Central memory CD4-positive, alpha-beta T cell (primary cell): ENCODE measurements at places on chromosomes 2 and 18.

DNA sequence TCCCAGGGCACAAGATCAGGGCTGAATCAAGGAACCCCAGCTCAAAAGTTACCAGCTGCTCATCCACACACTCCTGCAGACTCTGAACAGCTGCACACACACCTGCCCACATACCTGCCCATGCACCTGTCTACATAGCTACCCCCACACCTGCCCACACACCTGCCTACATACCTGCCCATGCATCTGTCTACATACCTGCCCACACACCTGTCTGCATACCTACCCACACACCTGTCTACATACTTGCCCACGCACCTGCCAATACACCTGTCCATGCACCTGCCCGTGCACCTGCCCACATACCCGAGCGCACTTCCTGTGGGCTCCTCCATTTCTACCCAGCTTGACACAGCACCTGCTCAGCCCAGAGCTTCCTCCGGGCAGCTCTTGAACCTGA is 122.8 kb upstream of the AGAP1 start:
- no peak for DNase-seq

DNA sequence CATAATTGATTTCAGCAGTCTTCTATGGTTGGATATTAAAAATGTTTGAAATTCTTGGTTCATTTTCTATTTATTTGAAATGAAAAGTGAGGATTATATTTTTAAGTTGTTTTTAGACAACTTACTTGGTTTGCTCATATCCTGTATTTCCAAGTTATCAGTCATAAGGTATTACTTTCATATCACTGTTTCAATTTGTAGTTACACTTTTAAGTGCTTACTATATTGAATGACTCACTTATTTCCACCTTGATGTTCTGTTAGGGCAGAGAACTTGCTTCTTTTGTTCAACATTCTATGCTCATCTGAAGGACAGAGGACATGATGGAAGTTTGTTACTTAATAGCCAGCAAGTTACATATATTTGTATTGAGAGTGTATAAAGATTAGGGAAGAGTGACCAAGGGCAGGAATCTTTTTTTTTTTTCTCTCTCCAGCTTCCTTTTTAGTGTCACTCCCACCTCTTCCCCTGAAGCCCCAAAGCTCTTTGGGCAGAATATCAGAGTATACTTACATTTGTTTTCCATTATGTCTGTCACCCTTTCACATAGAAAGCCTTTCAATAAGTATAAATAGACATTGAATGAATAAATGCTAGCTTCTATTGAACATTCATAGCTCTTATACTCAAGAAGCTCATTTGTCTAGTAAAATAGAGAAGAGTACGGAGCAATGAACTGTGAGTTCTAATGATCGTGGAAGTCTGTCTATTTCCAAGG is 28.1 kb downstream of the PIK3C3 start:
- DNase-seq: no peak

GRCh38 chr2:42917425-42917927 is 125.1 kb upstream of the HAAO start:
- DNase-seq: no peak

GRCh38 chr18:62867534-62867933 is 152.2 kb downstream of the PHLPP1 start:
- no peak for DNase-seq

DNA sequence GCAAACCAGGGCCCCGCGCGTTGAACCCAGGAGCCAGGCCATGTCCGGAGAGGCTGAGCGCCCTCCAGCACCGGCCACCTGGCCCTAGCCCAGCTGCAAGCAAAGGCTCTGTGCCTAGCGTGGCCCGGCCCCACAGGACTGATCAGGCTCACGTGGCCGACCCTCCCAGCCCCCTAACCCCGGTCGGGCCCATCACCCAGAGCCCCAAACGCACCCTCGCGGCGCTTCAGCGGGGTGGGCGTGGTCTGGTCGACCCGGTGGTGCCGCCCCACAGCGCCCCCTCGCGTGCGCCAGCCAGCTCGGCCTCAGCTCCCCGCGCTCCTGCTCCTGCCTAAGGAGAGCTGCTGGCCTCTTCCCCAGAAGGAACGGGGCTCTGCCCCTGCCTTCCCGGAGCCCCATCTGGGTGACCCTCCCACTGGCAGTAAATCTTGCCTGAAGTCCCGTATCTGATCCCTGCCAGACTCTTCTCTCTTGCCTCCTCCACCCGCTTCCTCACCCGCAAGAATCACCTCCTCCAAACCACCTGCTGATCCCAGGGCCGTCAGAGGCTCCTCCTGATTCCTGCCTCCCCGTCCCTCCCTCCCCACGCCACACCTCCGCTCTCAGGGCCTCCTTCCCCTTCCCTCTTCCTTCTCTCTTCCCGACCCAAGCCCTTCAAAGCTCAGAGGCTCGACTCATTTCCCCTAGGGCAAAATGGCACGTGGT is 12.3 kb upstream of the TEX51 start:
- no peak for DNase-seq

DNA sequence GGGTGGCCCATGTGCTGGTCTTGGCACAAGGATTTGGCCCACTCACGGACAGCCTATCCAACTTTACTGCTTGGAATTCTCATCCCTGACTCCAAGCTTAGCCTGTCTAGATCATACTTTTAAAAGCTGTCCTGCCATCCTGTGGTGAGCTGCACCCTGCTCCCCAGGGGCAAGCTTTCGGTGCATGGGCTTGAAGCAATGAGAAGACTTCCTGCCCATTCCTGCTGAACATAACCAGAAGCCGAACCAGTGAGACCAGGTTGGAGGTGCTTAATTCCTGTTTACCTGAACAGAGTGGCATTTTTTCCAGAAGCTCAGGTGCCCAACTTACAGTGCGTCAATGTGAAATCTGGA is 154.5 kb downstream of the ANTXR1 start:
- DNase-seq: no peak

DNA sequence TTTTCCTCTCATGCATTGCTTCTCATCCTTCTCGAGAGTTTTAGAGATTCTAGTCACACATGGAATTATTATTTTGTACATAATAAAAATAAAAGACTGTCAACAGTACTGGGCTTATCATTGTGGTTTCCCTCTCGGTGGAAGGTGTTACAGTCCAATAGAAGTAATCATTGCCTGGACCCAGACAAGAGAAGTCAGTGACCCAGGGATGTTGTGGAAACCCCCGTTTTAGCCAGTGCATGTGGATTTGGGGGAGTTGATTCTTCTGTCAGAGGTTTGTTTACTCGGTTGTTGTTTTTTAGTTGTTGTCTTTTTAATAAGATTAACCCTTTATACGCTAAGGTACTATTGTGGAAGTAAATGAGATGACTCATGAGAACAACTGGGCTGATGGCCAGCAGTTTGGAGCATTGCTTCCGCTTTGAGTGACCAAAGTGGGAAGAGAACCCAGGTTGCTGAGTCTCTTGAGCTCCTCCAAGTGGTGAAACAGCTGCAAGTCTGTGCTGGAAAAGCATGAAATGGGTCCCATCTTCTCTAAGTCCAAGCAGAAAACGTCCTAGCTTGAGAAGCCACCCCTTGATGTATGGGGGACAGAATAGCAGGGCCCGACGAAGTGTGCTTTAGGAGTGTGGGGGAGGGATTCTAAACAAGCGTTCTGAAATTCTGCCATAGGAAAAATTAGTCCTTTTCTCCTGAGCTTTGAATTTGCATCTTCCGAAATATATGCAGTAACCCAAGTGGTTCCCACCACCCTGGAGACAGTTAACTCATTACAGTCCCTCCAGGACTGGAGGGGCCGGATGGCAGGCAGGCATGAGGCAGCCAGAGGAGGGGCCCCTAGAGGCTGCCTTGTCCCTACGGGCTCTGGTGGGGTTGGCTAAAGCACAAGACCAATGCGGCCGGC is 61.8 kb upstream of the GPR45 start:
- no peak for DNase-seq

- no peak for DNase-seq
Measured at GRCh38 chr2:209517436-209517835, 93.6 kb downstream of the MAP2 start.

DNA sequence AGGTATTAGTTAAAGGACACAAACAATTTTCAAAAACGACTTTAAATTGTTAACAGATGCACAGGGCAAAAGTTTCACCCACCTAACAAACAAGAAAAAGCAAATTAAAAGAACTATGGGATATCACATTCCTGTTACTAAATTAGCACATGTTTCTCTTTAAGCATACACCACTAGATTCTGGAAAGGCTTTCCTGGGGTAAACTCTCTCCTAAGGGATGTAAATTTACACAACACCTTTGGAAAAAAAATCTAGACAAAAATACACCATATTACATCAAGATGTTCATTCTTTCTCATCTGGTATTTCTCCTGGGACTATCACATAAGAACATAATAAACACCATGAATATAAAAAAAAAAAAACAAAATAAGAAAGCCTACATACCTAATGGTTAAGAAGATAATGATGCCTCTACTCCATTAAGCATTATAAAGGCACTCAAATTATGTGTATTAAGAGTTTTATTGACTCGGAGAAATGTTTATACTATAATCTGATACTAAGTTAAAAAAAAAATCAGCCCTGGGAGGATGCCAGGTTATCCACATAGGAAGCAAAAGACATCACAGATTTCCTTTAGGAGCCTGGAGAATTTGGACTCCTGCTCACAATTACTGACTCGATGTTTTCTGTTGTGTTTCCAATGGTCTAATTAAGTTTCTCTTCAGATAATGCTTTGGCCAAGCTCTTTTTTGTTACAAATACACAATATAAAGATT is 82.8 kb upstream of the AFF3 start:
- DNase-seq: no peak

DNA sequence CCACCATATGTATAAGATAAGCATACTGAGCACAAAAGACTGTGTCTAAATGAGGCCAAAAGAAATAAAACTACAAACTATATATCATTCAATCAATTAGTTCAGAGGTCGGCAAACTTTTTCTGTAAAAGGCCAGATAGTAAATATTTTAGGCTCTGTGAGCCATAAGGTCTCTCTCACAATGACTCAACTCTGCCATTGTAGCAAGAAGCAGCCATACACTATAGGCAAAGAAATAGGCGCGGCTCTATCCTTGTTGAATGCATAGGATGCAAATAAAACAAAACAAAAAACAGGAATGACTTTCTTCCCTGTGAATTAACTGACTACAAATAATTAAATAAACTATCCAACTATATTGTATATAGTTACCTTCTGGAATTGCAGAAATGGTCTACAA is 8.6 kb upstream of the CCDC88A start:
- DNase-seq: no peak

DNA sequence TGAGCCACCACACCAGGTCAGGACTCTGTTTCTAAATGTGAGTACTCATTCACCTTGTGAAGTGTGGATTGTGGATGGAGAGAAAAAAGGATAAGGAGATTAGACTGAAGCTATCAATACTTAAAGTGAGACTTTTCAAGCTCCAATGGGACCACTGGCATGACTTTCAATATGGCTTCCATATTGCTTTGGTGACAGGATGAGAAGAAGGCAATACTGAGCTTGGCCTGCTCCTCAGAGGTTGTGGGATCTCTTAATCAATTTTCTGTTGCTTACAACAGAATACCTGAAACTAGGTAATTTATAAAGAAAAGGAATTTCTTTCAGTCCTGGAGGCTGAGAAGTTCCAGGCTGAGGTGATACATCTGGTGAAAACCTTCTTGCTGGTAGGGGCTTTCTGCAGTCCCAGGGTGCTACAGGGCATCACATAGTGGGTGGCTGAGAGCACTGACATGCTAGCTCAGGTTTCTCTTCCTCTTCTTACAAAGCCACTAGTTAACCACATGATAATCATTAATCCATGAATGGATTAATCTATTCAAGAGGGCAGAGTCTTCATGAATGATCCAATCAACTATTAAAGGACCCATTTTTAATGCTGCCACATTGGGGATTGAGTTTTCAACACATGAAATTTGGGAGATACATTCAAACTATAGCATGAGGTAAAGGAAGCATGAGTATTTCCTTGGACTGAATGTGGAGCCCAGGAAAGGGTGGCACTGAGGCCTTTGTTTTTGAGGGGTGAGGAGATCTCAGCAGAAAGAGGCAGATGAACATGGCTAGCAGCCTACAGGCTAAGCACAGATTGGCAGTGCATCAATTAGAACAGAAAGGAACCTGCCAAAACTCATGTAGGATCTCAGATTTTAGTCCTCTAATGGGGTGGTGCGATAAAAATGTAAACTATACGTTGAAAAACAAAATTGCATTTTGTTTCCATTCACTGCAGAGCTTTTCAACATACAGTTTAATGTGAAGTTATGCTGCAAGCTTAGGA is 274.5 kb downstream of the PIK3C3 start:
- DNase-seq: no peak

- DNase-seq: no peak
Measured at GRCh38 chr2:36343606-36344005, 12.0 kb upstream of the CRIM1 start.

GRCh38 chr2:44946372-44947027 is 5.0 kb downstream of the SIX3 start:
- no peak for DNase-seq

DNA sequence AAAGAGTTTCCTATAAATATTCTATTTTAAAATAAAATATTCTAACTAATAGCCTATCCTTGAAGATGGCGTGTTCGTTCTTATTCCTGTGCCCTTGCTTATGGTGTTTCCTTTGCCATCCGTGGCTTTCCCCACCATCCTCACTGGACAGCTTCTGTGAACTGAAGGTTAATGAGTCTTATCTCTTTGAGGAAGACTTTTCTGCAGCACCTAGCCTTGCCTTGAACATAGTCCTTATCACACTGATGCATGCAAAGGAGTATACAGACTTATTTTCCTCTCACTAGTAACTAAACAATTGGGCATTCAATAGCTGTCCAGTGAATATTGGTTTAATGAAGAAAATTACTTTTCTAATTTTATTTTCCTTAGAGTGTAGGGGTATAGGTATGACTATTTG is 88.1 kb downstream of the GULP1 start:
- no peak for DNase-seq

- no peak for DNase-seq
Measured at GRCh38 chr2:44084850-44085249, 83.8 kb upstream of the PPM1B start.

- DNase-seq: no peak
Measured at GRCh38 chr2:219680958-219681693, 53.7 kb downstream of the SLC4A3 start.

GRCh38 chr2:128376241-128377041 is 57.8 kb upstream of the HS6ST1 start:
- no peak for DNase-seq

GRCh38 chr2:223820549-223820948 is 16.8 kb downstream of the AP1S3 start:
- no peak for DNase-seq

DNA sequence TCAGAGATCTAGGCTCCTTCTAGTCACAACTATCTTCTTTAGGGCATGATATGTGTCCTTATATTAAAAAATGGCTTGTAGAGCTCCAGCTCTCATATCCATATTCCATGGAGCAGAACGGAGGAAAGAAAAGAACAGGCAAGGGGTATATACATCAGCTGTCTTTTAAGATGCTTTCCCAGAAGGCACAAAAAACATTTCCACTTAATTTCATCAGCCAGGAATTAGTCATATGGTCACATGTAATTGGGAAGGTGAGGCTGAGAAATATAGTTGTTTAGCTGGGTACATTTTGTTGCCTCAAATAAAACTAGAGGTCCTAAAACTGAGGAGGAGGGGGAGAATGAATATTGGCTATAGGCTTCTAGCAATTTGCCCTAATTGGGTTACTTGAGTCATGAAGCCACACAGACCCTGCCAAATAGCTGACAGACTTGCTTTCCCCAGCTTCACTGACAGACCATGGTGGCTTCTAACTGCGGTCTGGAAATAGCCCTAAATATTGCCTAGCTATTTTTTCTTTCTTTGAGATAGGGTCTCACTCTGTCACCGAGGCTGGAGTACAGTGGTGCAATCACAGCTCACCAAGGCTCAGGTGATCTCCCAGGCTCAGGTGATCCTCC is 20.0 kb downstream of the MAIP1 start:
- DNase-seq: no peak

GRCh38 chr2:102508863-102509262 is 35.8 kb downstream of the SLC9A4 start:
- no peak for DNase-seq
